ENCODE measurements at places on chromosomes 7 and 10.

- no peaks in the 10 kb centered on the region for H3K36me3 ChIP-seq
- H3K4me1 ChIP-seq = no peaks in the 10 kb centered on the region
- H3K4me3 ChIP-seq = no peak overlapping the region
- H3K27me3 ChIP-seq = no peaks in the 10 kb centered on the region
These were observed 43.6 kb upstream of the ZNF32 start for GRCh38 chr10:43692051-43692825.

- no peak overlapping the region for H3K27ac ChIP-seq
- H3K27me3 ChIP-seq = no peaks in the 10 kb centered on the region
- no peak for DNase-seq
- no peak overlapping the region for H3K4me3 ChIP-seq
These were observed 54.5 kb upstream of the TOMM7 start for GRCh38 chr7:22876986-22877729.

DNA sequence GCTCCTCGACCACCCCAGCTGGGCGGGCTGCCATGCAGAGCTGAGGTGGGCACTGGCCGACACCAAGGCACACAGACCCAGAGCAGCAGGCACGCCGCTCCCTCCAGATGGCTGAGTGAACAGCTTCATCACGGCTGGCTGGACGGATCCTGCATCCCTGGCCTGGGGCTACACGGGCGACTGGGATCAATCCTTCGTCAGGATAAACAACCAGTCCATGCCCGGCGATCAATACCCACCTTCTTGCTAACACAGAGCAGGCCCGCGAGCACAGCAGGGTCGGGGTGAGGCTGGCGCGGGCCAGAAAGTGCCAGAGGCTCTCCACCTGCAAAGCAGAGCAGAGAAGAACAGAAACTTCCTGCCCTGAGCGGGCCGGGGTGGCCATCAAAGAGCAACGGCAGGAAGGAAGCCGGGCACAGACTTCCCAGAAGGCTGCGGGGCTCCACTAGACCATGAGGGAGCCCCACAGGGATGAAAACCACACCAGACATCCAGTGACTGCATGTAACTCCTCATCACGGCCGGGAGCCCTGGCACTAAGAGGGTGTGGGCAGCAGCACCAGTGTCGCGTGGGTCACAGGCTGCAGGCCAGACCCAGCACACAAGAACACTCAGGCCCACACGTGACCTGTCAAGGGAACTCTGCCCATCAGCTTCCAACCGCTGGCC, 166.4 kb downstream of the MAD1L1 start:
- no peaks in the 10 kb centered on the region for H3K36me3 ChIP-seq
- no peak for DNase-seq
- no peaks in the 10 kb centered on the region for H3K4me1 ChIP-seq

GRCh38 chr7:139588632-139589031, 65.1 kb downstream of the CLEC2L start:
- no peak for DNase-seq
- no peaks in the 10 kb centered on the region for H3K4me1 ChIP-seq
- H3K27me3 ChIP-seq = no peaks in the 10 kb centered on the region
- no peak overlapping the region for H3K4me3 ChIP-seq
- H3K27ac ChIP-seq = no peak overlapping the region
- no peaks in the 10 kb centered on the region for H3K36me3 ChIP-seq

DNA sequence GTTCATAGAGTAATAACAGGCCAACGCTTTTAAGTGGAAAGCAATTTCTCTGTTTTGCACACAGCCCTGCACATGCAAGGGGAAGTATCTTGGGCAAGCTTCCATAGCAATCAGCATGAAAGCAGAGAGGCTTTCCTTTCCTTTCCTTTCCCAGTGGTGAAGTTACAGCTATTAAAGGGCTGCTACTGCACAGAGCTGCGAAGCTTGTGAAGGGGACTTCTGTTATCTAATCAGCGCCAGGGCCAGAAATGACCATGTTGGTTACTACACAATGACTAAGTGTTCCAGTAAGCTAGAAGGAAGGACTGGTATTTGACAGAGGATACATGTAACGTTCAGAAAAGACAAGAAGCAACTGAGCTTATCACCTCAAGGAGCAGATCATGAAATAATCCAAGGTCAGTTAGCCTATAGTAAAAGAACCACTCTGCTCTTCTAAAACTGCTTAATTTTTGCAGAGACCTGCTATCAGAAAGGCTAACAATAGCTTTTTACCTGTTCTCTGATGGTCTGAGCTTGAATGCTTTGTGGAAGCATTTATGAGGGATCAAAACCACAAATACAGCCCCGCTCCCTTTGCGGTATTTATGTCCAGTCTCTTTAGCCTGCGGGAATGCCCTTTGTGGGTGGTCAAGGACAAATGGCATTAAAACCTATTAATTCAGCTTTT, 45.9 kb downstream of the SGMS1 start:
- H3K4me1 ChIP-seq = no peaks in the 10 kb centered on the region
- no peaks in the 10 kb centered on the region for H3K27me3 ChIP-seq
- H3K36me3 ChIP-seq = no peaks in the 10 kb centered on the region
- H3K4me3 ChIP-seq = no peak overlapping the region
- DNase-seq = no peak

Data from breast epithelium (tissue), 4 donors.